Stimulated activated CD8-positive, alpha-beta memory T cell treated with anti-CD3 and anti-CD28 coated beads, Interleukin-15, amount 100 ng/mL, for 24 hours (primary cell): ENCODE measurements at places on chromosomes 13 and 19.

- DNase-seq = no peak
Observed at GRCh38 chr19:16349551-16350152, 25.0 kb downstream of the KLF2 start.

DNA sequence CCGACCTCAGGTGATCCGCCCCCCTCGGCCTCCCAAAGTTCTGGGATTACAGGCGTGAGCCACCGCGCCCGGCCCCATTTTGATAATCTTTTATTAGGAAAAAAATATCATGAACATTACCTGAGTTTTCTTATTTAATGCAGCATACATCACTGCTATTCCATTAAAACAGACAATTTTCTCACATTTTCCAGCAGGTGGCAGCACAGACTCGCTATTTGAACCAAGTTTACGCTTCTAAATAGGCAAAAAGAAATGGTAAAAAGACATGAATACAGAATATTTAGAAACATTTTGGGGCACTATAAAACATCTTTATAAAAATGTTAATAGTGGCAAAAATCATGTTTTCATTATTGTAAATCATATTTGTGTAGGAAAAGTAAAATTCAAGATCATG is 903.1 kb downstream of the SLITRK6 start:
- no peak for DNase-seq

DNA sequence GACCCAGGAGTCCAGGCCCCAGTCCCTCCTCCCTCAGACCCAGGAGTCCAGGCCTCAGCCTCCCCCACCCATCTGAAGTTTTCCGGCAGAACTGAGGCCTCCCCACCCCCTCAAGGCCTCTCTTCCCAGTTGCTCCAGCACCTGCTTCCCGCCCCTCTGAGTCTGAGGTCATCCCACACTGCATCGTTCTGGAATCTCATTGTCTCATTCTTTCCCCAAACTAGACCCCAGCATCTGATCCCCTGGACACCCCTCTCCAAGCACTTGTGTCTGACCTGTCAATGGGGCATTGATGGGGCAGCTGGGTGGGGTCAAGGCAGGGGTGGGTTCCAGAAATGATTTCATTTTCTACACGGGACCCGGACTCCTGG is 793 bp upstream of the SBK2 start:
- no peak for DNase-seq

DNA sequence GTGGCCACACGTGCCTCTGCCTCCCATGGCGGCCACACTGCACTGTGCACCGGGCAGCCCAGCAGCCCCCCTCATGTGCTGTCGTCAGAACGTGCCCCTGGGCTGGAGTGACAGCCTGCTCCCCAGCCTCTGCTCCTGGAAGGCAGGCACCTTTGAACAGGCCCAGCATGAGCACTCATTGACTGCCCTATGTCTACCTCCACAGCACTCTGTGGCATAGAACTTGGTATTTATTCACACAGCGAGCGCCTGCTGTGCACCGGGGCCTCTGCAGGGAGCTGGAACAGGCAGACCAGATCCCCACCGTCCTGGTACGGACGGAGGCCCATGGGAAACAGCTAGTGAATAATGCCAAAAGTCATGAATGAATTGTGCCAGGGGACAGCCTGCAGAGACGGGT is 53.7 kb downstream of the DPF1 start:
- no peak for DNase-seq

DNA sequence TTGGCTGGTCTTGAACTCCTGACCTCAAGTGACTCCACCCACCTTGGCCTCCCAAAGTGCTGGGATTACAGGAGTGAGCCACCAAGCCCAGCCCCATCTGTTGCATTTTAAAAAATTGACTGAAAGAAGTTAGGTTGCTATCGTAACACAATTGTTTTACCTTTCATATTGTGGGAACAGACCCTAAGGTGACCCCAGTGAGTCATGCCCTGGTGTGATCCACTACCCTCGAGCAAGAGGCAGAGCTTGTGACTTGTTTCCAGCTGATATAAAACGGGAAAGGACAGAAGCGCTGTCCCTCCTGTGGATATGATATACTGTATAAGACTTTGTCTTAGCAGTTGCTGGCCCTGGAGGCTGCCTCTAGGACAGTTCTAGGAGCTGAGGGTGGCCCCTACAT is 308.6 kb downstream of the HS6ST3 start:
- no peak for DNase-seq

GRCh38 chr13:93316841-93317240 is 90.2 kb downstream of the GPC6 start:
- DNase-seq = no peak

DNA sequence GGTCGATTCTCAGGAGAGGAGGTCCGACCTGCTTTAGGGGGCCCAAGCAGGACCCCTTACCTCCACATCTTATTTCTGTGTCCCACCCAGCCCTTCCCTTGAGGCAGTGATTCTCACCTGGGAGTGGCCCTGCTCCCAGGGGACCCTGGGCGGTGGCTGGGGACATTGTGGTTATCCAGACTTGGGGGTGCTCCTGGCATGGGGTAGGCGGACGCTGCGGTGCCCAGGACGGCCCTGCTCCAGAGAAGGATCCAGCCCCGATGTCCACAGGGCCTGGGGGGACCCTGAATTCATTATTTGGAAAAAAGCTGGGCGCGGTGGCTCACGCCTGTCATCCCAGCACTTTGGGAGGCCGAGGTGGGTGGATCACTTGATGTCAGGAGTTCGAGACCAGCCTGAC is 84.4 kb downstream of the GADD45B start:
- DNase-seq = no peak

- DNase-seq = no peak
Observed at GRCh38 chr19:39329948-39330347, 5.9 kb downstream of the GMFG start.

GRCh38 chr13:95117092-95117491 is 184.2 kb downstream of the ABCC4 start:
- DNase-seq = no peak
